Glomerular endothelial cell (primary cell): ENCODE measurements at places on chromosomes 13 and 19. TPM values are rescaled to one million over a fixed set of nuclear protein-coding genes. Genes with fewer than 3 reads are reported as not detected.
A peak's percentile ranks its signal among the peaks of the same experiment; 100 is the strongest.

Gene IRGC
- not detected in 2 replicates for total RNA-seq

GRCh38 chr13:104571161-104571892, 1505.1 kb upstream of the SLC10A2 start:
- peak; percentile 81 for DNase-seq

- DNase-seq: no peak
Observed at GRCh38 chr19:18745012-18745735, 45.9 kb downstream of the COMP start.

- DNase-seq: no peak
Observed at GRCh38 chr13:73519396-73520116, 460.8 kb downstream of the KLF5 start.

Gene MUC16
- not detected in 2 replicates for total RNA-seq

- no peak for DNase-seq
Observed at GRCh38 chr13:61685682-61686012, 270.0 kb upstream of the PCDH20 start.

GRCh38 chr13:98974053-98974452, 3.8 kb downstream of the DOCK9 start:
- no peak for DNase-seq

GRCh38 chr19:50415661-50416033, 3.1 kb upstream of the SPIB start:
- DNase-seq: no peak

DNA sequence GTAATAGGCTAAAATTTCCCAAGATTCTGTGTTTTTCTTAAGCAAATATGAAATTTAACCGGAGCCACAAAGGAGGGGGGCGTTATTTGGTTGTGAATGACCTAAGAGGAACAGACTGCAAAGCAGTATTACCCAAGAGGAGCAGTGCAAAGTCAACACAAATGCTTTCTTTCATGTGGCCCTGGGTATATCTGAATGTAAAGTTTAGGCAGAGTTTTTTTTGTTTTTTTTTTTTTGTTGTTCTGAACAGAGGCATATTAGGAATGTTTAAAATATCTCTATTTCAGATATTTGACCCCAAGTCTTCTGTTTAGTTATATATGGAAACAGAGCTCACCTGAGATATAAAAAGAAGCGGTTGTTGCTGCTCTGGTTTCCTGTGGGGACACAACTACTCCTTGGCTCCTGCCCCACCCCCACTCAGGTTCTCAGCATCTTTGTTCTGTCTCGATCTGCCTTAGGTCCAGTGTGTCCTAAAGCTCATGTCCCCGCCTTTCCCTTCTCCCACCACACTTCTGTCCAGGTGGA, 220.7 kb downstream of the RFC3 start:
- DNase-seq: no peak

Gene OR10H1
- not detected in 2 replicates for total RNA-seq

GRCh38 chr13:42594481-42595252, 20.7 kb downstream of the TNFSF11 start:
- DNase-seq: peak; percentile 57

GRCh38 chr13:48602296-48603016, 51.3 kb upstream of the CYSLTR2 start:
- DNase-seq: no peak
